Stimulated activated CD4-positive, alpha-beta T cell treated with anti-CD3 and anti-CD28 coated beads, TNF-alpha, amount 100 ng/mL, for 48 hours (primary cell): ENCODE measurements at places on chromosomes 13 and 19.

- DNase-seq: no peak
These were observed 97.5 kb downstream of the SCGB2B2 start for GRCh38 chr19:34579281-34580054.

GRCh38 chr13:50370303-50370950 lies 355.2 kb downstream of the KCNRG start:
- DNase-seq: no peak

DNA sequence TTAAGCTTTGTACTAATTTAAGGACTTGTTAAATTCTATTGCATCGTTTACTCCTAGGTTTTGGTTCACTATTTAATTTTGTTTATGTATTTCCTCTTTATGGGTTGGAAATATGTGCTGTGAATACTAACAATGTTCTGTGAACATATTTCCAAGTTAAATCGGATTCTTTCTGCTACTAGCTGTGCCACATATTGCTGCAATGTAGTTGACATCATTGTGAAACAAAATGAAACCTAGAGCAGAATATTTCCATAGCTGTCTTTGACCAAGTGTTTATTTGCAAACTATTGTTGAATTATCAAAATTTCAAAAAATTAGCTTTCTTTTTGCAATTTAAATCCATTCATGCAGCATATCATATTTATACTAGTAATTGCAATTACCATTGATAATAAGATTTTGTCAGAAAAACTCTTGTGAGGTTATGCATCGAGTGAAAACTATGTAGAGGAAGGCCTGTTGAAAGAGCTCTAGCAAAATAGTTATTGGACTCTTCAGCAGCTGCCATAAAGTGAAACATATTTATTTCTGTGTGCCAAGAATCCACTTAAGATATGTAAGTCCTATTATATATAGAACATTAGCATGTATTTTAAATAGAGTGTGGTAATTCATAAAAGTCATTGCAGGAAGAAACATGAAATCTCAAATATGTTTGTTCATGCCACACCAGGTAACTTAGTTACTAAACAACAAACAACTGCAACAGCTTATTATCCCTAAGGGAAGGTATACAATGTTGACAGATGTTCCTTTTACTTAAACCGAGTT lies 575.1 kb downstream of the SLITRK6 start:
- DNase-seq: no peak

GRCh38 chr13:51966186-51966585 lies 45.1 kb downstream of the ATP7B start:
- no peak for DNase-seq

DNA sequence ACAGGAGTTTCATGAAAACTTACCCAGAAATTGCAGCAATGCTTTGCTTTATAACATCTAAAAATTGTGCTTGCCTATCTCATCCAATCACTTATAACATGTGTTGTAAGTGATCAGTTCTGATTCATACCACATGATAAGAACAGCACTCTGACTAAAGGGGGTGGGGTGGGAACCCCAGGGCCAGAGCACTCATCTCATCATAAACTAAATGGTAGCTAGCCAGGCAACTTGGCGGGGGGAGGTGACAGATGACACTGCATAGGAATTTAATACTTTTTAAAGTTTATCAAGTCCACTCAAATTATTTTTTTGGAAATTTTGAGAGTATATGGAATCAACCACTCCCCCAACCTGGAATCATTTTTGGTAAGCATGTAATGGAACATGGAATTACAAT lies 42.1 kb downstream of the FOXO1 start:
- peak; percentile 36 for DNase-seq

GRCh38 chr13:43963726-43964125 lies 84.0 kb downstream of the LACC1 start:
- DNase-seq: no peak

- DNase-seq: no peak
These were observed 259.2 kb downstream of the RFC3 start for GRCh38 chr13:34076943-34077703.

GRCh38 chr13:61486496-61486895 lies 70.8 kb upstream of the PCDH20 start:
- no peak for DNase-seq

- peak; percentile 90 for DNase-seq
These were observed at the start of the genes ZNF540 and ZNF571 for GRCh38 chr19:37594304-37594981. Gene ZNF540 (plus strand): TSS chr19:37594876. CDS start chr19:37598448, 3,572 bp downstream. Gene ZNF571 (minus strand): TSS chr19:37594792. CDS start chr19:37586676, 8,116 bp downstream.

- DNase-seq: no peak
These were observed 3.4 kb downstream of the DNMT1 start for GRCh38 chr19:10191347-10191746.

DNA sequence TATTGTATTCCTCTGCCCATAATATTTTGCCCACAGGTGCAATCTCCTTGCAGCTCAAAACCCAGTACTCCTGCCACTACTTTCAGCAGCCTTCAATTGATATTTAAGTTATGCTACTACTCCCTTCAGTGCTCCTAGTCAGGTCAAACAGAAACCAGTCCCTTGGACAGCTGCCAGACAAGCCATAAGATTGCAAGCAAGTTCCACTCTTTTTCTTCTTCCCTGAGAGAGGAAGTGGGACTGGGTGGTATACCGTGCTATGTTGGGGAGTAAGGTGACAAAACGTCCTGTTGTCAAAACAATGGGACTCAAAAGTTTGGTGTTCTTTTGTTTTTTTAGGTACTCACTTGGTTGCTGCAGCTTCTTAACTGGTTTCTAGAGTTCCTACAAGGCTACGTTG lies 63.1 kb upstream of the FRY start:
- DNase-seq: no peak

- DNase-seq: no peak
These were observed 1362.8 kb downstream of the SLITRK5 start for GRCh38 chr13:89034015-89034414.

- no peak for DNase-seq
These were observed 34.3 kb upstream of the IL17D start for GRCh38 chr13:20669162-20669561.

GRCh38 chr19:23394511-23394910 lies 760 bp downstream of the ZNF91 start:
- peak; percentile 11 for DNase-seq

GRCh38 chr13:103878891-103879605 lies 812.8 kb upstream of the SLC10A2 start:
- no peak for DNase-seq

GRCh38 chr13:114012921-114013320 lies 39.0 kb upstream of the C13orf46 start:
- no peak for DNase-seq

DNA sequence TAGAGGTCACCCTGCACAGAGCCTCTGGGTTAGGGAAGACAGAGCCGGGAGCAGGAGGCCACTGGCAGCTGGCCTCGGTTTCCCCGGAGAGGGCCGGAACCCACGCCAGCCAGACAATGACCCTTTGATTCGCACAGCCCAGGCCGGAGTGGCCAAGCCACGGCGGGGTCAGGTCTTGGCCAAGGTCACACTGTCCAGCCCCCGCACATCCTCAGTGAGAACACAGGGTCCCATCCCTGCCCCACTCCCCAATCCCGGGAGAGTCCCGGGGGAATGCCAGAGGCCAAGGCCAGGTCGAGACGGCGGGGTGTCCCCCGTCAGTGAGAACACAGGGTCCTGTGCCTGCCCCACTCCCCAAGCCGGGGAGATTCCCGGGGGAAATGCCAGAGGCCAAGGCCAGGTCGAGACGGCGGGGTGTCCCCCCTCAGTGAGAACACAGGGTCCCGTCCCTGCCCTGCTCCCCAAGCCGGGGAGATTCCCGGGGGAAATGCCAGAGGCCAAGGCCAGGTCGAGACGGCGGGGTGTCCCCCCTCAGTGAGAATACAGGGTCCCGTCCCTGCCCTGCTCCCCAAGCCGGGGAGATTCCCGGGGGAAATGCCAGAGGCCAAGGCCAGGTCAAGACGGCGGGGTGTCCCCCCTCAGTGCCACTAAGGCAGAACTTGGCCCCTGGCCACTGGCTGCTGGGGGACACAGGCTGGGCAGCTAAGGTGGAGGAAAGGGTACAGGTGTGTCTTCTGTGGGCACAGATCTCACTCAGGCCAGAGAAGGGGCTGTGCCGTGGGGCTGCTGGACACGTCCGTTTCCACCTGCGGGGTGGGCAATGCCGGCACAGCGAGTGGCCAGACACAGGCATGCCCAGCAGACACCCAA lies 1.7 kb upstream of the FSTL3 start:
- no peak for DNase-seq

DNA sequence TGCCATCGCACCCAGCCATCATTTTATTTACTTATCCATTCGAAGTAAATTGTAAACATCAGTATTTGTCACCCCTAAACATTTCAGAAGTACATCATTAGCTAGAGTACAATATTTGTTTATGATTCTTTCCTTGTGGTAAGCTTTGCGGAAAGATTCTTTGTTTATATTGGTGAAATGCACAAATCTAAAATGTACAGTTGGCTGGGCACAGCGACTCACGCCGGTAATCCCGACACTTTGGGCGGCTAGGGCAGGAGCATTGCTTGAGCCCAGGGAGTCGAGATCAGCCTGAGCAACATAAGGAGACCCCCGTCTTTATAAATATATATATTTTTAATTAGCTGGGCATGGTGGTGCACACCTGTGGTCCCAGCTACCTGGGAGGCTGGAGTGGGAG lies 10.1 kb downstream of the LGALS7B start:
- no peak for DNase-seq

DNA sequence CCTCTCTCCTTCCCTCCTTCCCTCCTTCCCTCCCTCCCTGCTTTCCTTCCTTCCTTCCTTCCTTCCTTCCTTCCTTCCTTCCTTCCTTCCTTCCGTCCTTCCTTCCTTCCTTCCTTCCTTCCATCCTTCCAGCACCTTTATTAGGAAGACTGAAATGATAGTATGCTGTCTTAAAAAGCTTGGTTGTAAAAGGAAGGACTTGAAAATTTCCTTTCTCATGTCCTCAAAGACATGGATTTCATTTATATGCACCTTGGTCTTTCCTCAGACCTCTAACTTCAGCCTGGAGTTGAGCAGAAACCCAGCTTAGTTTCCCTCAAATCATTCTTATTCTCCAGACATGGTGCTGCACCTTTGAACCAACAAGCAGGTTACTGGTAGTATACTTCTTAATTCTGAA lies 141.7 kb downstream of the GPC6 start:
- no peak for DNase-seq

DNA sequence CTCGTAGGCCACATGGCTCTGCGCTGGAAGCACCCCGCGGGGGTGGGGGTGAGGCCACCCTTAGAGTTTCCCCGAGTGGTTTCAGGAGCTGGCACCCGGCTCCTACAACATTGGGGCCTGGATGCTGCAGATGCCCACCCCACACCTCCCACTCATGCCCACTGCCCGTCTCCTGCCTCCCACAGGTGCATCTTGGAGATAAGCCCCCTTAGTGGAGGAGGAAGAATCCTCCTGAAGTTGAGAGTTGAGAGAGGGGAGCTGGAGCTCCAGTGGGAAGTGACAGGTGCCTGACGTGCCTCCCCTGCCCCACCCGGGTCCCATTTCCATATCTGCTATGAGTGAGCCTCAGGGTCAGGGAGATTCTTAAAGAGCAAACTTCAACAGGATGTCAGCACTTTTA lies 341.3 kb downstream of the TEX29 start:
- DNase-seq: no peak

- DNase-seq: no peak
These were observed 4.0 kb downstream of the ERF start for GRCh38 chr19:42250666-42251531.

- no peak for DNase-seq
These were observed 16.7 kb downstream of the VWA8 start for GRCh38 chr13:41944229-41944628.

- no peak for DNase-seq
These were observed 6.6 kb downstream of the ZNF700 start for GRCh38 chr19:11931513-11931912.

GRCh38 chr19:35868172-35868822 lies at the start of gene APLP1:
Gene APLP1 (plus strand): TSS chr19:35868574. CDS start chr19:35868637, 63 bp downstream.
- DNase-seq: peak; percentile 72

- DNase-seq: no peak
These were observed 1.4 kb downstream of the LILRB2 start for GRCh38 chr19:54279406-54279962.

DNA sequence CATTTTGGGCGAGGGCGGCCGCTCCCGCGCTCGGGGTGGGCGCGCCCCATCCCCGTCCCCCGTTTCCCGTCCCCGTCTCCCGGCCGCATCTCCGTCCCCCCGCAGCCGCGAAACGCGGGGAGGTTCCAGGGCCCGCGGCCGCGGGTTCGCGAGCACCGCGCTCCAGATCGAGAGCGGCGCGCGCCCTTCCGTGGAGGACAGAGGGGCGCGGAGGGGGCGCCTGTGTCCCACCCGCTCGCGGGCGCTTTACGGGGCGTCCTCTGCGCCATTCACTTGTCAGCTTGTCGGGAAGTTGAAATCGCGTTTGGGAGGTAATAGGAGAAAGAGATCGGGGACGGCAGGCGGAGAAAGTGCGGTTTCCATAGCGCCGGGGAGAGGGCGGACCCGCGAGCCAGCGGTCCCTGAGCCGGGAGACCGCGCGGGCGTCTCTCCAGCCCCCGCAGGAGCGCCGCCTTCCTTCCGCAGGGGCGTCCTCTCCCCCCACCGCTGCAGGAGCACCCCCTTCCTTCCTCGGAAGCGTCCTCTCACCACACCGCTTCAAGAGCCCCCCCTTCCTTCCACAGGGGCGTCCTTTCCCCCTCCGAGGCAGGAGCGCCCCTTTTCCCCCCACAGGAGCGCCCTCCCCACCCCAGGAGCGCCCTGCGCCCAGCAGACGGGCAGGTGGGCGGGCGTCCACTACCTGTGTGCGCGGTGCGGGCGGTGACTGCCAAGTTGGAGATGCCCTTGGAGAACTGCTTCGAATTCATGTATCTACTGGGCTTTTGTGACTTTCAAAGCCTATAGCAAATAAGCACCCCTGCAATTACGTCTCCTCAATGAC lies 962 bp upstream of the IRS2 start:
- no peak for DNase-seq

GRCh38 chr13:23987331-23987894 lies 90.1 kb upstream of the C1QTNF9B start:
- DNase-seq: no peak

DNA sequence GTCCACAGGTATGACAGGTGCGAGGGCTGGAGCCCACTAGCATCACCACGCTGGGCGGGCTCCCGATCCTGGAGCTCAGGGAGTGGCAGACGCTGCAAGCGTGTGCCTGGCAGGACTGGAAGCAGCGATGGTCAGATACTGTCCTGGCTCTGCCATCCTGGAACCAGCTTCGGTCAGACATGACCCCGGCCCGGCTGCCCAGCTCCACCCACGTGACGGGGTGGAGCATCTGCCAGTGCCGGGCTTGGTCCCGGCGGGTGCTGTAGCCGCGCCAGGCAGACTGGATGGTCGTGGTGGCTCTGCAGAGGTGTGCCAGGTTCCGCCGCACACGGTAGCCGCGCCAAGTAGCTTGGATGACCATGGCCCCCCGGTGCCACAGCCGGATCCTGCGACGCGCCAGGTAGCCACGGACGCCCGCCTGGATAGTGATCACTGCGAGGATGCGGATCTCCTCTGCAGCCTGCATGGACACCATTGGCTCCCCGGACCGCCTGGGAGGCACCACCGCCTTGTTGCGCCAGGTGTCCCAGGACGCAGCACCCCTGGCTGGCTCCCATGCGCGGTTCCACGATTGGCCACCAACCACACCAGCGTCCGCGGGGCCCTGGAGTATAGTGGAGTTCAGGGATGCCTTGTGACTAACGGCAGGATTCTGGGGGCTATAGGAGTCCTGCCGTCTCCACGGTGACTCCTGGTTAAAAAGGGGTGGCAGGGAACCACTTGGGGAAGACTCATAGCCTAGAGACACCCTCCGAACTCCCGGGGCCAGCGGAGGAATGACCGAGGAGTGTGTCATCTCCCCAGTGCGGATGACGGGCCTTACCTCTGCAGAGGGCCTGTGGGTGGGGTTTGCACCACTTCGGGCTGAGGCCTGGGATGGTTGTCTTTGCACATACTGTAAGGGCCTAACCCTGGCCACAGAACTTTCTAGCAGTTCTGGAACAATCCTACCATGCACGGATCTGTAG lies 16.5 kb downstream of the IQCN start:
- no peak for DNase-seq
